Hepatocyte (in vitro differentiated cells): ENCODE measurements at places on chromosomes 5 and 9. TPM values are rescaled to one million over a fixed set of nuclear protein-coding genes. Genes with fewer than 3 reads are reported as not detected.

DNA sequence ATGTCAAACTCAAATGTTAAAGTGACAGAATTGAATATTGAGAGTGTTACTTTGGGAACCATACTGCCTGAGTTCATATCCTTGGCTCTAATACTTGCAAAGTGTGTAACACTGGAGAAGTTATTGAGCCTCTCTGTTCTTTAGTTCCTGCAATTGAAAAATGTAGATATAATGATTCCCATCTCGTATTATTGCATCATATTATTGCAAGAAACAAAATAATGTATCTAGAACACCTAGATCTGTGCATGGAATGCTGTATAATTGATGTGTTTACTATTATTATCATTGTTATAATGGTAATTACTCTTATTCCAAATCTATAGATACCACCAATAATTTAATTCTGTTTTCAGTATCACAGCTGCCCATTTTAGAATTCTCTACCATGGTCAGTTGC lies 310.3 kb downstream of the GABRG2 start:
- DNase-seq: no peak
- no peak overlapping the region for H3K27ac ChIP-seq
- no peaks in the 10 kb centered on the region for H3K27me3 ChIP-seq
- no peaks in the 10 kb centered on the region for H3K36me3 ChIP-seq
- no peaks in the 10 kb centered on the region for H3K4me1 ChIP-seq

- no peaks in the 10 kb centered on the region for H3K4me1 ChIP-seq
- no peak overlapping the region for H3K27ac ChIP-seq
- DNase-seq: no peak
- H3K36me3 ChIP-seq: no peaks in the 10 kb centered on the region
- no peak overlapping the region for H3K4me3 ChIP-seq
- no peaks in the 10 kb centered on the region for H3K27me3 ChIP-seq
Measured at GRCh38 chr9:11159318-11159862, 546.6 kb upstream of the PTPRD start.

DNA sequence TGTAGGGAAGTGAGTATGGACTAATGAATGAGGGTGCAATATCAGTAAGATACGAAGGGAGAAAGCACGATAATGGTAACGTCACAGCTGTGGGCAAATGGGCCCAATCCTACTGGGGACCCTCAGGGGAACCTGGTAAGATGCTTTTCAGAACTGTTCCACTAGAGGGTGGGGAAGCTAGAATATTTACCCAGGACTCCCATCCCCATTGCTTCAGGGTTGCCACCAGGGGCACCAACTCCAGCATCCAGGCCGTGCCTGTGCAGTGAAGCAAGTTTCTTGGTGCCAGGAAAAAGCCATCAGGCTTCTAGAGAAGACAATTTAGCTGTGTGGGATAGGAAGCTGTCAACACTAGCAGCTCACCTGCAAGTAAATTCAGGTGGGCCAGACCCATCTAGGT lies 409.3 kb downstream of the AGTPBP1 start:
- no peak overlapping the region for H3K4me3 ChIP-seq
- peaks cover 27% of the 10 kb centered on the region for H3K27me3 ChIP-seq
- no peak for DNase-seq
- no peaks in the 10 kb centered on the region for H3K36me3 ChIP-seq
- no peaks in the 10 kb centered on the region for H3K4me1 ChIP-seq

Gene IL13
- polyA plus RNA-seq: not detected in 2 replicates

Gene GPR150
- 1.0 and 1.3 TPM in 2 replicates for polyA plus RNA-seq

Gene SPATA24
- 5.5 and 9.8 TPM in 2 replicates for polyA plus RNA-seq
